ENCODE measurements at places on chromosomes 11 and 22.

- no peak overlapping the region for H3K4me3 ChIP-seq
- no peak for DNase-seq
- H3K4me1 ChIP-seq = no peaks in the 10 kb centered on the region
Observed at GRCh38 chr11:116715383-116715782, 57.4 kb downstream of the BUD13 start.

- no peaks in the 10 kb centered on the region for H3K36me3 ChIP-seq
- H3K4me1 ChIP-seq = no peaks in the 10 kb centered on the region
- H3K4me3 ChIP-seq = no peak overlapping the region
Observed at GRCh38 chr22:30892731-30893221, 75.8 kb downstream of the MORC2 start.

- H3K27me3 ChIP-seq = no peaks in the 10 kb centered on the region
- no peak overlapping the region for H3K4me3 ChIP-seq
- no peaks in the 10 kb centered on the region for H3K4me1 ChIP-seq
- no peaks in the 10 kb centered on the region for H3K36me3 ChIP-seq
- H3K27ac ChIP-seq = no peak overlapping the region
- no peak for DNase-seq
Observed at GRCh38 chr11:107849790-107850189, 8.8 kb downstream of the SLC35F2 start.

- H3K36me3 ChIP-seq = peaks cover 54% of the 10 kb centered on the region
- H3K27ac ChIP-seq = peak overlapping the region; percentile 94
- peak overlapping the region; percentile 96 for H3K4me3 ChIP-seq
Observed at GRCh38 chr11:67436459-67437081, 912 bp downstream of the PTPRCAP start.

DNA sequence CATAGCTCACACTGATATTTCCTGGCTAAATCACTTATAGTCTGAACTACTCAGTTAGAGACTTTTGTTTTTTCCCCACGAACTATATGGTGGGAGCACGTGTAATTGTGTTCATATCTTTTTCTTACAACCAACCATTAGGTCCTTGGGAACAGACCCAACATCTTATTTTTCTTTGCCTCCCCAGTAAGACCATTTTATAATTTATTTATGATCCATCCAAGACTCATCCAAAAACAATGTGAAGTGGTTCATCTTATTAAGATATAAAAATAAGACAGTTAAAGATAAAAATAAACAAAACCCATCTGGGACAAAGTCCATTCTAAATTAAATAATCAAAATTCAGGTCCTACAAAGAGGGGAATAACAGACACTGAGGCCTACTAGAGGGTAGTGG is 90.8 kb downstream of the FAM168A start:
- H3K27ac ChIP-seq = no peak overlapping the region
- DNase-seq = no peak
- H3K4me3 ChIP-seq = no peak overlapping the region
- no peaks in the 10 kb centered on the region for H3K4me1 ChIP-seq
- no peaks in the 10 kb centered on the region for H3K27me3 ChIP-seq
- no peaks in the 10 kb centered on the region for H3K36me3 ChIP-seq

- H3K36me3 ChIP-seq = peaks cover 63% of the 10 kb centered on the region
- H3K4me3 ChIP-seq = peak overlapping the region; percentile 90
Observed at GRCh38 chr11:62592146-62592815, 958 bp upstream of the TUT1 start.

- H3K4me1 ChIP-seq = peaks cover 12% of the 10 kb centered on the region
- no peak overlapping the region for H3K27ac ChIP-seq
- H3K4me3 ChIP-seq = peak overlapping the region; percentile 62
- H3K36me3 ChIP-seq = peaks cover 14% of the 10 kb centered on the region
- peaks cover 29% of the 10 kb centered on the region for H3K27me3 ChIP-seq
- no peak for DNase-seq
Observed at GRCh38 chr22:37953062-37953436, 352 bp downstream of the C22orf23 start.

DNA sequence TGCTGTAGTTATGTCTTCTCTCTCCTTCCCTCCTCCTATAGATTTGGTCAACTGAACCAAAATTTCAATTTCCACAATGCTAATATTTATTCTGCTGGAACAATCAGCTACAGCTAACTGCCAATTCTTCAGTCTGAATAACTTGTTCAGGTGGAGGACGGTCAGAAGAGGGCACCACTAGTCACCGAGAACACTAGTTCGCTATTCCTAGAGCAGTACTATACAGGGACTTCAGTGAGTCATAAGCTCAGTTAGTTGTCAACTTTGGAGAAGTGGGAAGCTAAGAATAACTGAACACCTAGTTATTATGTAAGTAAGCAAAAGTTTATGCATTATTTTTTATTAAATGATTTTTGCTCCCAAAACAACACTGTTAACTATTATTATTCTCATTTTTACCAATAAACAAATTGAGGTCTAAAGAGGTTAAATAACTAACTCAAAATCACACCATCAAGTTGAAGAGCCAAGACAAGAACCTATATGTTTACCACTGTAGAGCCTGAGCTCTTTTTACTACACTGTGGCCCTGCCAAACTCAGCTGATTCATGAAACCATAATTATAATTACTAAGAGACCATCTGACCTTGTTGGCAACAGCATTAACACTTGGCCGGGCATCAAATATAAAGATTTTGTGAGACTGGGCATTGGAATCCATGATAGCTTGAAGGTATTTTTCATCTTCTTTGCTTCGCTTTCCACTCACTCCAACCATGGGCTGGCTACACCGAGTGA is 59.0 kb downstream of the CEP57 start:
- no peak for DNase-seq
- H3K27ac ChIP-seq = no peak overlapping the region
- no peak overlapping the region for H3K4me3 ChIP-seq
- no peaks in the 10 kb centered on the region for H3K27me3 ChIP-seq
- peaks cover 11% of the 10 kb centered on the region for H3K36me3 ChIP-seq
- H3K4me1 ChIP-seq = no peaks in the 10 kb centered on the region

DNA sequence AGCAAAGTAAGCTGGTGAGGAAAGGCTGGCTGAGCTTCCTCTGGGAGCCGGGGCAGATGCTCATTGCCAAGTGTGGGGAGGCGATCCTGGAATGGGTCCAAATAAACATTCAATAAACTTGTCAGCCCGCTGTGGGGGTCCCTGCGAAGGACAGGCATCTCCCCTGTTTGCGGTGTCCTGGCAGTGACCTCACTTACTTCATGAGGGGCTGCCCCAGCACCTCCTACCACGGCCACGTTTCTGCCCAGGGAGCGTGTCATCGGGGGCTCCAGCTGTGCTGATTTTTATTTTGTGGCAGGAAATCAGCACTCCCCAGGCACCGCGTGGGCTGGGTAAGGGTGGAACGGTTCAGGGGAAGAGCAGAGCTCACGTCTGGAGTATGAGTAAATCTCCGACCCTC is 493.9 kb upstream of the B3GAT1 start:
- H3K4me3 ChIP-seq = no peak overlapping the region
- no peaks in the 10 kb centered on the region for H3K36me3 ChIP-seq
- no peaks in the 10 kb centered on the region for H3K4me1 ChIP-seq
- DNase-seq = no peak
- H3K27ac ChIP-seq = no peak overlapping the region
- H3K27me3 ChIP-seq = no peaks in the 10 kb centered on the region

GRCh38 chr11:45057938-45058646 is 88.3 kb upstream of the PRDM11 start:
- no peaks in the 10 kb centered on the region for H3K27me3 ChIP-seq
- H3K36me3 ChIP-seq = no peaks in the 10 kb centered on the region
- no peak overlapping the region for H3K4me3 ChIP-seq

- no peak overlapping the region for H3K4me3 ChIP-seq
- peaks cover 3% of the 10 kb centered on the region for H3K36me3 ChIP-seq
- peaks cover 78% of the 10 kb centered on the region for H3K27me3 ChIP-seq
- no peak for DNase-seq
Observed at GRCh38 chr22:37822079-37822833, 926 bp upstream of the GALR3 start.

DNA sequence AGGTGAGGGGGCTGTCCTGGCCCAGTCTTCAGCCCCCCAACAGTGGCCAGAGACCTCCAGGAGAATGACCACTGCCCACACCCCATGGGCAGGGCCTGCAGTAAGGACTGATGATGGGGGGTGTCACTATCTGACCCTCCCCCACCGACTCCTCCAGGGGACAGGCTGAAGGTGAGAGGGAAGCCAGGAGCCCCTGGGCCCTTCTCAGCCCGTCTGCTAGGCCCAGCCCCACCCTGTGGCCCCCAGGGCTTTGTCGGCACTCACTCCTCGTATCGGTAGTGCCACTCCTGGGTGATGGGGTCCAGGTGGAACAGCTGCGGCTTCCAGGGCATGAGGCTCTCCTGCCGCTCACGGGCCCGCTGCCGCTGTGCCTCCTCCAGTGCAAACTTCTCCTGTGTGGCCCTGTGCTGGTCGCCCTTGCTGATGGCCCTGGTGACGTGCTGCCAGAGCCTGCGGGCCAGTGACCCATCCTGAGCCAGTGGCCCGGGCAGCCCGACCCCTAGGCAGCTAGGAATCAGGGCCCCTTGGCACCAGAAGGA is 35.4 kb upstream of the CARS1 start:
- no peak overlapping the region for H3K27ac ChIP-seq
- H3K4me1 ChIP-seq = no peaks in the 10 kb centered on the region
- H3K4me3 ChIP-seq = no peak overlapping the region
- no peak for DNase-seq

GRCh38 chr11:21897752-21898151 is 295.1 kb upstream of the ANO5 start:
- DNase-seq = no peak
- H3K27ac ChIP-seq = no peak overlapping the region
- H3K4me1 ChIP-seq = no peaks in the 10 kb centered on the region
- H3K36me3 ChIP-seq = no peaks in the 10 kb centered on the region
- no peak overlapping the region for H3K4me3 ChIP-seq
